ENCODE measurements at places on chromosomes 2 and 18.

DNA sequence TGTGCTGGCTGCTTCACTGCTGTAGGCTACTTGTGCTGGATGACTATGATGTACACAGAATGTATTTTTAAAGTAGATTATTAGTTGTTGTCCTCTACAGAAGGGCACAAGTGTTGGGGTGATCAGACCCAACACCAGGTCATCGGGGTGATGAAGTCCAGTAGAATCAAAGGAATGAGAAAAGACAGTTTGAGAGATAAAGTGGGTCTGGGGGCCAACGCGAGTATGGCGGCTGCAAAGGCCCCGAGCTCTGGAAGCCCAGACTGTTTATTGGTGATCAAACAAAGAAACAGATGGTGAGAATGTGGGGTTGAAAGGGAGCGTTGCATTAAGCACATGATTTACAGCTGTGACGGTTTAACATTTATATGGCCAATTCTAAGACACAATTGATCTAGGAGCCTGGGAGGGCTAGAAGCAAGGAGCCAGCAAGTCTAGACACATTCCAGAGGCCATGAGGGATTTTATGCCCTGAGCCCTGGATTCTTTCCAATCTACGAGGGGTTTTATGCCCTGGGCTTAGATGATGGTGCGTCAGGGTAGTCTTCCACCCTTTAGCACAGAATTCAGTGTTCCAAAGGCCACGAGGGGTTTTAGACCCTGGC is 153.5 kb downstream of the AGPS start:
- peak; percentile 97 for DNase-seq

- DNase-seq, result peak; percentile 84
These were observed 25.7 kb upstream of the FAM178B start for GRCh38 chr2:97011977-97012569.

GRCh38 chr18:50441501-50441900 is 66.7 kb downstream of the SKA1 start:
- no peak for DNase-seq

- no peak for DNase-seq
These were observed 213.4 kb downstream of the LTBP1 start for GRCh38 chr2:33160191-33160590.

DNA sequence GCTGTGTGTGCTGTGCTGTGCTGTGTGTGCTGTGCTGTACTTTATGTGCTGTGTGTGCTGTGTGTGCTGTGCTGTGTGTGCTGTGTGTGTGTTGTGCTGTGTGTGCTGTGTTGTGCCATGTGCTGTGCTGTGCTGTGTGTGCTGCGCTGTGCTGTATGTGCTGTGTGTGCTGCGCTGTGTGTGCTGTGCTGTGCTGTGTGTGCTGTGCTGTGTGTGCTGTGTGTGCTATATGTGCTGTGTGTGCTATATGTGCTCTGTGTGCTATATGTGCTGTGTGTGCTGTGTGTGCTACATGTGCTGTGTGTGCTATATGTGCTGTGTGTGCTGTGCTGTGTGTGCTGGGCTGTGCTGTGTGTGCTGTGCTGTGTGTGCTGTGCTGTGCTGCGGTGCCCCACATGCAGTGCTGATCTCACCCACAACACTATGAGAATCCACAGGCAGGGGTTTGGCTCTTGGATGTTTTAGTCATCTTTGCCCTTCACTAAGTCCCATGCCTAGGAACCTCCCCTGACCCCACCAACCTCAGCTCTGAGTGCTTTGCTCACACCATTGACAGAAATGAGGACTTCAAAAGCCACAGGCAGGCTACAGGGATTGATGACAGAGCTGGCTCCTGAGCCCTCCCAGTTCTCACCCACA is 30.5 kb upstream of the MAL start:
- DNase-seq, result no peak

DNA sequence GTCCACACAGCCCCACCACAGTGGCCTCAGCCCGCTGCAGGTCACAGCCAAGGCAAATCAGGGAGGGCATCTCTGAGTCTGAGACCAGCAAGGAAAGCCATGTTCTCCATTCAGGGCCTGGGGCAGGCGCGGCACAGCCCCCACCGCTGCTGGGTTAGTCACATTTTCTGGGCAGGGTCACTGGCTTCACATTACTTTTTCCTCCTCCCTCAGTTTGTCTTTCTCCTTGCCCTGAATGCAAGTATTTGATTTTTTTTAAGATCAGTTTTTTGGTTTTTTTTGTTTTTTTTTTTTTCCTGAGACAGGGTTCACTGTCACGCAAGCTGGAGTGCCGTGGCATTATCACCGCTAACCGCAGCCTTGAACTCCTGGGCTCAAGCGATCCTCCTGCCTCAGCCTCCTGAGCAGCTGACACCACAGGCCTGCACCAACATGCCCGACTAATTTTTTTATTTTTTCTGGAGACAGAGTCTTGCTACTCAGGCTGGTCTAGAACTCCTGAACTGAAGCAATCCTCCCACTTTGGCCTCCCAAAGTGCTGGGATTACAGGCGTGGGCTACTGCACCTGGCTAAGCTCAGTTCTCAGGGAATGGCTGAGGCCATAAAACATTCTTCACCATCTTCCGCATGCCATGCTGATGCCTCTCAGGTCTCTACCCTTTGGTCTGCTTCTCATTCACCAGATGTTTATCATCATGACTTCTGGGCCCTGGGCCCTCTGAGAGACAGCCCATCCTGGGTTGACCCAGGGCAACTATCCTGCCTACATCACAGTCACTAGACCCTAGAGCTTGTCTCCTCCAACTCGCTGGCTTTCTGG is 628 bp upstream of the CAPG start:
- no peak for DNase-seq

DNA sequence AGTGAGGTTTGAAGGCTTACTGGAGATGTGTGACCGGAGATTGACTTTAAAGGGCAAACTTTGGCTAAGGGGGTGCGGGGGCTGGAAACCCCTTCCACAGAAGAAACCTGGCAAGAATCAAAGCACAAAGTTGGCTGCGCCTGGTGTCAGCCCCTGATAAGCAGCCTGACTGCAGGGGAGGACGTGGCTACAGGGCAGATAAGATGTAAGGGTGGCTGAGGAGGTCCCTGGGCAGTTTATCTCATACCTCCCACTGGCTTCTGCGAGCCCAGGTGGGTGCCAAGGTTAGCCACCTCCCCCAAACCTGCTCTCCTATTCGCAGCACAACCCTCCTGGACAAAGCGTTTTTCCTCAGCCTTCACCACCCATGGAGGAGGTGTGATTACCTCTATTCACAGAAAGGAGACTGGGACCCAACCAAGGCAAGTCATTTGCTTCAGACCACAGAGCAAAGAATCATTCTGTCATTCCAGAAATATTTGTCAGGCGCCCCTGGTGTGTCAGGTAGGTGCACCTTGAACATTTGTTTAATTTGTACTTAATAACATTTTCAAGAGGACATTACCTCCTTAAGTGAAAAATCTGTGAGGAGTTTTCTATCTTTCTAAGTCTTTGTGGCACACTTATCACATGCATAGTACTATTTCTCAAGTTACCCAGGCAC is 73.1 kb upstream of the IL1R1 start:
- no peak for DNase-seq

GRCh38 chr18:666177-666576 is 8.7 kb downstream of the TYMS start:
- no peak for DNase-seq

GRCh38 chr2:219041252-219041651 is at the start of gene CFAP65:
CFAP65 (minus strand) TSS chr2:219041516; CDS start chr2:219039048, 2,468 bp downstream.
- DNase-seq, result peak; percentile 11

DNA sequence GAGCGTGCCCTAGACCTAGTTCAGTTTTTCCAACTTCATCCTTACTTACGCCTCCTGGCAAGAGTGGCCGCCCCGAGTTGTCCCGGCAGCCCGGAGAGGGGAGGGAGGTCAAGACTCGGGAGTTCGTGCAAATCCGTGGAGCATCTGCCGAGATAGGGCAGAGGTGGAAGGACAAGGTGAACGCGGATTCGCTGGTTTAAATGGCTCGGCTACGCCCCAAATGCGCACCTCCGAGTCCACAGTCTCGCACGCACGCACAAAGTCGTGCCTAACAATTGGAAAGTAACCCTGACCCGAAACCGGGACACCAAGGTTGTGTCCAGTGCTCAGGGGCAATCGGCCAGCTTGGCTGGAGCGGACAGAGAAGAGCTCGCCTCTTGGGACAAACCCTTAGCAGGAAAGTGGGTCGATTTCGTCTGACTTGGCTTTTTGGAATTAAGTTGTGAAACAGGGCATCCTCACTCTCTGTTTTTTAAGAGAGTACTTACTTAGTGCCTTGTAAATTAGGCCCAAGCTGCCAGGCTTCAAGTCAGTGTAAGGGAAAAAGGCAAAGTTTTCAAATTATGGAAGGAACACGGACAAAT is 726 bp upstream of the SS18 start:
- DNase-seq, result no peak

- no peak for DNase-seq
These were observed 62.9 kb downstream of the FHOD3 start for GRCh38 chr18:36360256-36360909.

DNA sequence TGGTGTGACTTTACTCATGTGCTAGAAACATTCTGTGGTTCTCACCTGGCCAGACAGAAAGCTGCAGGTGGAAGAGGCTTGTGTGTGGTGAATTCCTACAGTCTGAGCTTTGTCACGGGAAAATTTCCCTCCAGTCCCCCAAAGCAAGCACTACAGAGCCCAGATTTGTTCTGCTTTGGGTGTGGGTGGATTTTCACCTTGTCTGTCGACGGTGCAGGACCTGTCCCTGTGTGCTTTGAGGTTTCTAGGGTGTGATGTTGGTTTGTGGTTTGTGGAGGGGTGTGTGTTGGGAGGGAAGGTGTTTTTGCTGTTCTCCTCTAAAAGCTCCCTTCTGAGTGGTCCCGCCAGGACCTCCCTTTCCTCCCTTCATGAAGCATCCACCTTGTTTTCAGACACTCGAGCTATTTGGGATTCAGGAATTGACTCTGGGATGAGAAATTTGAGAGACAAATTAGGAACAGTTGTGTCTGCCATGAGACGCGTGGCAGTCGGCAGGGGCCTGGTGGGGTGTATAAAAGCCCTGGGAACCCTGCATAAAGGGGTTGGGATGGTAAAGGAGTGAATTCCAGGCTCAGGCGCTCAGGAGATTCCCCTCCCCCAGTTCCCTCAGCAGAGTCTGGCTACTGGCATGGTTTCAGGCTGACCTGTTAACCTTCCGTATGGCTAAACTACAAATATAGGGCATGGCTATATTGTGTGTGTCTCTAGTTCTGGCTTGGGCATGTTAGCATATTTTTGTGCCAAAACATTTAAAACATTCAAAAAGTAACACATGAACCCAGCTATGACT is 65.5 kb downstream of the DGKD start:
- no peak for DNase-seq

- no peak for DNase-seq
These were observed 48.6 kb downstream of the SOX11 start for GRCh38 chr2:5740817-5741216.

GRCh38 chr2:106332054-106332453 is 136.2 kb downstream of the RGPD3 start:
- DNase-seq, result no peak

DNA sequence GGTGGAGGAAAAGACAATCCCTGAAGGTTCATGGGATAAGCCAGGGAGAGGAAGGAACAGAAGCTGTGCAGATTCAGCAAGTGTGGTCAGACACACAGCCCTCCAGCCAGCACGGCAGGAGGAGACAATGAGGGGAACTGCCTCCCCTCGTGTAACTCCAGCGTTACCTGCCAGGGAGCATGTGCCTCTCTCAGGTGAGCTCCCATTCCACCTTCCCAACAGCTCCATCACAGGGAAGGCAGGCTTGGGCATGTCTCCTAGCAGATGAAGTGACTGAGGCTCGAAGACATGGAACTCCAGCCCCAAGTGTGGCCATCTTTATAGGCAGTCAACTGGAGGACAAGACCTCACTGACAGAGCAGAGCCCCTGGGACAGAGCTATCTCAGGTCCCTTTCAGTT is 47.4 kb downstream of the ZBTB7C start:
- no peak for DNase-seq

DNA sequence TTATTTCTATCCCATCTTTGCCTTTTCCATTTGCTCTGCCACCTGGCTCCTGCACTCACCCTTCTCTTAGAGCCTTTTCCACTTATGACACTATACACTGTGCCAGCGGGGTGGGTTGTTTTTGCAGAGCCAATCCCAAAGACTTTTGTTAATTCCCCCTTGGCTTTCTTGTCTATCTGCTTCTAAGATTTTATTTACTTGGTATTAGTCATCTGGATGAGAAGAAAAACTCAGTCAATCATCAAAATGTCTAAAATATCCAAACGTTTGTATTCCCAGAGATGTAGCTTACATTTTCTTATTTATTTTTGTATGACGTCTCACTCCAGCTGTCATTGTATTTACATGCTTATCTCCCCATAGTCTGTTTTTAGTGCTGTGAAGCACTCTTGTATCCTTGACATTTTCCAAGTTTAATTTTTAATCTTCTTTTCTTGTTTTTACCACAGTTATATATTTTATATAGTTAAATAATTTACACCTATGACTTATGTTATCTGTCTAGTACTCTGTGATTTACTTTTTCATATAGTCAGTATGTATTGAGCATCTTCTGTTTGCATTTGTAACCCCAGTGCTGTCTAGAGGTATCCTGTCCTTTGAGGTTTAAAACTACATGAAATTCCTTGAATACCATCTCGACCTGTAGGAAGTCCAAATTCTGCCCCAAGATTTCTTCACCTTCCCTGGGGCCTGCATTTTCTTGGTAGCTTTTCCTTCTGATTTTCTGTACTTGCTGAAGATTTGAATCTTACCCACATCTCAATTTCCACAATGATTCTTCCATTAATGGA is 55.1 kb downstream of the COL4A3 start:
- no peak for DNase-seq

DNA sequence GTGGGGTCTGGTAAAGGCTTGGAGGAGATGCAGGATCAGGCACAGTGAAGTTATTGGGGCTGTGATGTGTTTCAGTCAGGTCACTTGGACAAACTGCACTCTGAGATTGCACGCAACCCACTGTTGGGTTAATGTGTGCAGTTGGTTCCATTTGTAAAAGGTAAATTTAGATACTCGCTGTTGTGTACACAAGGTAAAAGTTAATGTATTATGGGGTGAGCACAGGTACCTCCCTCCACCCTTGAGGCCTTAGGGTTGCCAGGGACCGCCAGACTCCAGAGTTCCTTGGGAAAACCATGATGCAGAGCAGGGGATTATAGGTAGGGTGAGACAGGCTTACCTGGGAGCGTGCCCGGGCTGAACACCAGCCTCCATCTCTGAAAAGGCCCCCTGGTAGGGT is 20.1 kb downstream of the IMPA2 start:
- DNase-seq, result no peak

- DNase-seq, result no peak
These were observed 209.8 kb downstream of the BCL2 start for GRCh38 chr18:63109802-63110201.

- no peak for DNase-seq
These were observed 500.9 kb downstream of the RNF144A start for GRCh38 chr2:7417845-7418742.

DNA sequence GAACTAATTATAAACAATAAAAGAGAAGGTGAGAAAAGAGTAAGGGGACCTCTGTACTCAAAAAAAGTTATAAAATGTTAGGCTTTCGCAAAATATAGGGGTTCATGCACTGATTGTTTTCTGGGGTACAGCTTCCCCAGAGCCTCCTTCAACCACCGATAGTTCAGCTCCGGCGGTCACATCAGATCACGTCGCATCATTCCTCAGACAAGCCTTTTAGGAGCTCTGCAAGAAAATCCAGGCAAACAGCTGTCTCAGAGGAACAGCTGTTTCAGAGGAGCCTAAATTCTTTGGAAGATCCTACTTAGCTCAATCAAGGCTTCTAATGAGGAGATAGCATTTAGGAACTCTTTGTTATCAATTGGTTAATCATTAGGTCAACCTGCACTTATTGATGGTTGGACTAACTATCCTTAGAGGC is 78.7 kb downstream of the MYCN start:
- no peak for DNase-seq

All from NCI-H1694 treated with DMSO at 0.1 percent for 48 hours (cell line).